ENCODE measurements at places on chromosomes 7 and 10.

- peak; percentile 40 for DNase-seq
Observed at GRCh38 chr7:112481833-112482670, 1.3 kb downstream of the LSMEM1 start.

- DNase-seq: no peak
Observed at GRCh38 chr7:30022991-30023390, 3.5 kb downstream of the FKBP14 start.

GRCh38 chr7:158607563-158607962, 19.9 kb upstream of the PTPRN2 start:
- no peak for DNase-seq

- no peak for DNase-seq
Observed at GRCh38 chr7:127678947-127679346, 27.0 kb downstream of the SND1 start.

DNA sequence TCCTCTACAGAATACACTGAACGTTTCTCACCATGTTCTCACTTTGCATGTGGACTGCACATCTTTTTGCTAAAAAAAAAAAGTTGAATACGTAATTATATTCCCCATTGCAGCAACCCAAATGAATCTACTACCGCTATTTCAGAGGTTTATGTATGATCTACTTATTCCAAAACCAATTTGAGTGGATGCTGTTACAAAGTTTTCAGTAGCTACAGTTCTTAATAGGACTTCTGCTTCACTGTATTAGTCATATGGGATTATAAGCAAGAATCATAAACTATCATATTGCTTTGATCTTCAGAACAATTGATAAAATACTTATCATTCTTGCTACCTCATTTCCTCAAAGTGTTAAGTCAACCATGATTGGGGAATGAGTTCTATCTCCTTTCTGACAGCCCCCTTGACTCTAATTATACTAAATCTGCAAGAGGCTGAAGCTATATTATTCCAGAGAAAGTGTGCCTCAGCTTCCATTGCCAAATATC, 257.0 kb downstream of the PARD3 start:
- DNase-seq: no peak

Data from T1000 (cell line).